ENCODE measurements at places on chromosomes 1 and 21.
A peak's percentile ranks its signal among the peaks of the same experiment; 100 is the strongest.

DNA sequence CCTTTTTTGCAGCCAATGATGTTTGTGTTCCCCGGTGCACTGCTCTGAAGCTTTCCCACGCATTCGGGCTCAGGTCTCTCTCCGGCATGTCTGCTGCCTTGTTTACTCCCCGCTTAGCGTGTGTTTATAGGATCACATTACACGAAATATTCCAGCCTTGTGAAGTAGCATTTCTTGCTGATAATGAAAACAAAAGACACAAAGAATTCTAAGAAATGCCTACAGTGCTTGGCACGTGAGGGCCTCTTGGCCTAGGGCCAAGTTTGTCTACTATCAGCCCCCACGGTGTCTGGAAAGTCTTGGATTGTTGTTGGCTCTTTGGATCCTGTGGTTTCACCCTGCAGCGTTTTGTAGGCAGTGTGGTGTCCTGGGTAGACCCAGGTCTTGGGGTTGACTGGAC lies 11.2 kb upstream of the GSTM4 start:
- no peak for DNase-seq

DNA sequence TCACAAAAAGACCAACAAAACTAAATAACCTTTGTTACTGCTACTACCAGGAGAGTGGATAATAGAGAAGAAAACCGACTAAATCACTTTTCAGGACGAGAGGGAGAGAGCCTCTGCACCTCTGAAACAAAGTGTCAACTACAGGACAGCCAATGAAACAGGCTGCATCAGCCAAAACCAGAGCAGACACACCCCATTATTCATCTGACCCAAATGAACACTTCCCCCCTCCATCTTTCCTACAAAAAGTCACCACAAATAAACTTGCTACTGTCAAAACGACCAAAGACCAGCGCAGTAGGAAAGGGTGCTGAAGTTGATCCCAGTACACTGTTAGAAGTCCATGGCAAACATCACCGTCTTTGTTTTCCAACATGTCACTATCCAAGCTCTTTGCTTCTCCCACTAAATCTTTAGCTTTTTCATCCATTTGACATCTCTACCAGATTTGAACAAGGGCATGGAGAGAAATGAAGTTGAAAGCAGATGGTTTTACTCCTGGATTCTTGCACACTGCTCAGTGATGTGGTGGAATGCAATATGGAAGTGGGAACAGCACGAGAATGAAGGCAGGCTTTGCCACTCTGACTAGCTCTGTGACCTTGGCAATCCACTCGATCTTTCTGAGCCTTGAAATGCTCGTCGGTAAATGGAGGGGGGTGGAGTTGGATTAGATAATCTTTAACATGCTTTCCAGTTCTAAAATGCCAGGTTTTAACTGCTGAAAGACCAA lies 20.5 kb downstream of the DSTYK start:
- DNase-seq = no peak

DNA sequence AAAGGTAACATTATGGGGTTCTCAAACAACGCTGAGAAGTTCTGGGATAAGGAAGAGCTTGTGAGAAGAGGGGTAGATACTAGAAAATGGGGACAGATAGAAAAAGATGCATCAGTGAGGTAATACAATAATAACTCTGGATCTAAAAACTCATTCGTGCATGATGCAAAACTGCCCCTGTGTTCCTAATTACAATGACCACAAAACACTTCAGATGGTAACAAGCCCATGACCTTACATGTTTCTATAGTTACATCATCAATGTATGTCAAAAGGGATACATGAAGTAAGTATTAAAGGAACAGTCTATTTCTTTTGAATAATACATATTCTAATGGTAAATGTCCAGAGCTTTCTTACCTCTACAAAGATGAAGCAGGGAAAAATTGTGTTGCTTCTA lies 110.6 kb upstream of the PLPPR5 start:
- no peak for DNase-seq

DNA sequence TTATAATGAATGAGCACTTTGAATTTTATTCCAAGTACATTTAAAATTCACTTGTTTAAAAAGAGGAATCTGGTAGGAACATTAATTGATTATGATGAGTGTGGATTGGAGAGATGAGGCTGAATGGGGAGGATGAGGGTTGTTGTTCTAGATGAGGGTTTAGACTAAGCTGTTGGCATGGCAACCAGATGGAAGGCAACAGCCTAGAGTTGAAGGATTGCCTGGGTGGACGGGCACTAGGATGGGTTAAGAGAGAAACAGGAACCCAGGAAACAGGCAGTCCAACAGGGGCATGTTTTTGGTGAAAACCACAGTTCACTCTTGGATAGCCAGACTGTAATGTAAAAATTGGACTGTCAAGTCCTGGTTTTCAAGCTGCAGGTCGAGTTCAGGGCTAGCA lies 125.5 kb downstream of the CHRM3 start:
- DNase-seq = no peak

DNA sequence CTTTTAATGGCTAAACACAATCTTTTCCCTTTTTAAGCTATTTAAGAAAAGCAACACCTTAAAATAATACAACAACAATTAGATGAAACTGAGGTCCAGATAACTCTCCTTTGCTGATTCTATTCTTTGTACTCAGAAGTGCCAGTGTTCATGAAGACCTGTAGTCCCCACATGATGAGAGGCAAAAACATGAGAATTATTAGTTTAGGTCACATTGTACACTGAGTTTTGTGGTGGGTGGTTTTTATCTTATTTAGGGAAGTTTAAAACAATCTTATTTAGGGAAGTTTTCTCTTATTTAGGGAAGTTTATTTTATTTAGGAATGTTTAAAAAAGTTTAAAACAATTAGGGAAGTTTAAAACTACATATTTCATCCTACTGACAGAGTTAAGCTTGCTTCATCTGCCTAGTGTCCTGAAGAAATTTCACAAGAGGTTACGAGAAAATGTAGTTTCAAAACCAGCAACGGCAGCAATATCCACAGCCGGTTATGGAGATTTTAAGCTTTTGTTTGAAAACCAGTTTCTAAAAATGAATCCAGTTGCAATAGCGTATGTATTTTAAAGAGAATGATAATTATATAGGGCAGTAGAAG lies 7.8 kb upstream of the OR14I1 start:
- DNase-seq = no peak

GRCh38 chr1:204335533-204335932 lies 24.2 kb downstream of the PLEKHA6 start:
- DNase-seq = no peak

DNA sequence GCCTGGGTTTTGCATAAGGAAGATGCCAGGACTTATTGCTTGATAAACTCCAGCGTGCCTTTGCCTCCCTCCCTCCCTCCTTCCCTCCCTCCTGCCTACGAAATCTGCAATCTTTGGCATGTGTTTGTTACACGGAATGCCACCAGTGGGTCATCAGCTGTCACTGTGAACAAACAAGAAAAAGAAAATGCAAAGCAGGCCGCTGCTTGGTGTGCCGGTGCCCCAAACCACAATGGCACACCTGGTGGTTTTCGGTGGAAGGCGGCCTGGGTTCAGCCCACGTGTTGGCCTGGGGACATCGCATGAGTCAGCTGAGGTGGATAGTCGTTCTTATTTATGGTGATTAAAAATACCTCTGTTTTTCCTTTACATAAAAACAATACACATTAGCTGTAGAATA lies 16.3 kb upstream of the IFNLR1 start:
- no peak for DNase-seq

GRCh38 chr1:213899413-213899812 lies 88.4 kb upstream of the PROX1 start:
- DNase-seq = no peak

- no peak for DNase-seq
These were observed 29.5 kb downstream of the C2CD2 start for GRCh38 chr21:41924368-41924754.

DNA sequence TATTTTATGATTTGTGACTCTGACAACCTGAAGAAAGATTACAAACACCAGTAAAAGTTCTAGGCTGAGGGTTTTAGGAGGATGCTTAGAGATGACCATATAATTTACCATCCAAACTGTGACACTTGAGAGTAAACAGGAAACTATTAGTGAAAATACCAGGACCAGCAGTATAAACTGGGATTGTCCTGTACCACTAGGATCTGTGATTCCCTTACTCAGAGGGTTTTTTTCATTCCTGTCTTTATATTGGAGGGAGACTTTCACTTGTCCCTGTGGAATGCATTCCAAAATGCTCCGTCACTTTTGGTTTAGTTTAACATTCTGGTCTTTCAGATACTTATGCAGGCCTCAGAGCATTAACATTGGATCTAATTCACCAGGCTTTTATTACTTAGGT lies 482.9 kb downstream of the PTBP2 start:
- DNase-seq = peak; percentile 34

DNA sequence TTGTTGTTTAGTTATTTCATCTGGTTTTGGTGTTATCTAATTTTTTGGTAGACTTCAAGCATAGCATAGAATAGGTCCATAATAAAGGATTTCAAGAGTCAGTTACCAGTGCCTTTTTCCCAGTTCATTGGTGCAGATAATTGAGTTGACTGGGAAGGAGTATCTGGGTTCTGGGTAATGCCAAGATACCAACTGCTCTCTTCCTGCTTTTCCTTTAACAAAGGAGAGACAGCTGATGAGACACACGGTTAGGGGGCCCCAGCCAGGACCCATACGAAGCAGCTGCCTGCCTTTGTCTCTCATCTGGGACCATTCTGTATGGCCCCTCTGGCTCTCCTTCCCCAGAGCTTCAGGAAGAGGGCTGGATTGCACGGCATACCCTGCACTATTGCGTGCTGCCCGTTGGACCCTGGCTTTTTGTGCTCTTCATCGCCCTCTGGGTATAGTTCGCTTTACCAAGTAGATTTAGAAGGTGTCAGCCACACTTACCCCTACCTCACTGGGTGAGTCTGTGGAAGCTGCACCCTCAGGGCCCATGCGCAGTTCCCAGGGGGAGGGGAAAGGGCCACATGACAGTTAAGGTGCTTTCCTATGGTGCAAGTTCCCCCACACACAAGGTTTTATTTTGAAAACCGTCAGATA lies 7.0 kb downstream of the NAV1 start:
- DNase-seq = no peak

DNA sequence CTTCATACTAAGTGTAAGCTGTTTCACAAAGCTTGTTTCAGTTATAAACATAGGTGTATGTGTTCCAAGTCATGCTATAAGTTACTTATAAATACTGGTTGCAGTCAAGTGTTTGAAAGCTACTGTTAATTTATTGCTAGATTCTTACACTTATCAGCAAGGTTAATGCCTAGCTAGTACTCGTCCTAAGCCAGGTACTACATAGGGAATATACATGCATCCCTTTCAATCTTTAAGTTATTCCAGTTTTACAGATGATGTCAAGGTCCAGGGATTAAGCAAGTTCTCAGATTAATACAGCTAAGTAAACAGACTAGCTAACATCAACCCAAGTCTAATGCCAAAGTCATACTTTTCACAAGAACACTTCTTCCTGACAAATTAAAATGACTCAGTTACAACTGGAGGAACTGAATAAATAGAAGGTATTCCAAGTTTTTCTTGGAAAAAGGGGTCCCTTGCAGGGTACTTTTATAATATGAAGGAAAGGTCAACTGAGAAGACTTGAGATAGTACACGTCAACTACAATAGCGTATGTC lies 652.2 kb upstream of the USP24 start:
- DNase-seq = no peak

- no peak for DNase-seq
These were observed 72.1 kb downstream of the SLC5A9 start for GRCh38 chr1:48294656-48295055.

DNA sequence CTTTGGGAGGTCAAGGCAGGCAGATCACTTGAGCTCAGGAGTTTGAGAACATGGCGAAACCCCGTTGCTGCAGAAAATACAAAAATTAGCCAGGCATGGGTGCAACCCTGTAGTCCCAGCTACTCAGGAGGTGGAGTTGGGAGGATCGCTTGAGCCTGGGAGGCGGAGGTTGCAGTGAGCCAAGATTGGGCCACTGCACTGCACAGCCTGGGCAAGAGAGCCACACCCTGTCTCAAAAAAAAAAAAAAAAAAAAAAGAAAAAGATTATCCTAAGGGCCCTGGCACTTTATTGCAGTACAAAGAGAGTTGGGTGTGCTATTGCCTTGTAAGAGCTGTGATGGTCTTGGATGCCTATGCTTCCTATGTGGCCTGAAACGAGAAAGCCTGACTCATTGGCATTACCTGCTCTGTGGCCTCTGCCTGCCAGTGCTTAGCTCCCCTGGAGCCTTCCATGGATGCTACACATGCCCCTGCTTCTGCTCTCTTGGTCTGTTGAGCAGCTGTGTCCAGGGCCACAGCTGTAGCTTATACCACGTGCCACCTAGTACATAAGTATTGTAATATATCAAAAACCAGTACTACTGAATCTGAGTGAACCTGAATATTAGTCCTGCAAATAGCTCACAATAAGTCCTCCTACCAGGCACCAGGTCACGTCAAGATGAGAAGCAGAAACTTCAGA lies 45.8 kb downstream of the DNAJC6 start:
- DNase-seq = no peak

DNA sequence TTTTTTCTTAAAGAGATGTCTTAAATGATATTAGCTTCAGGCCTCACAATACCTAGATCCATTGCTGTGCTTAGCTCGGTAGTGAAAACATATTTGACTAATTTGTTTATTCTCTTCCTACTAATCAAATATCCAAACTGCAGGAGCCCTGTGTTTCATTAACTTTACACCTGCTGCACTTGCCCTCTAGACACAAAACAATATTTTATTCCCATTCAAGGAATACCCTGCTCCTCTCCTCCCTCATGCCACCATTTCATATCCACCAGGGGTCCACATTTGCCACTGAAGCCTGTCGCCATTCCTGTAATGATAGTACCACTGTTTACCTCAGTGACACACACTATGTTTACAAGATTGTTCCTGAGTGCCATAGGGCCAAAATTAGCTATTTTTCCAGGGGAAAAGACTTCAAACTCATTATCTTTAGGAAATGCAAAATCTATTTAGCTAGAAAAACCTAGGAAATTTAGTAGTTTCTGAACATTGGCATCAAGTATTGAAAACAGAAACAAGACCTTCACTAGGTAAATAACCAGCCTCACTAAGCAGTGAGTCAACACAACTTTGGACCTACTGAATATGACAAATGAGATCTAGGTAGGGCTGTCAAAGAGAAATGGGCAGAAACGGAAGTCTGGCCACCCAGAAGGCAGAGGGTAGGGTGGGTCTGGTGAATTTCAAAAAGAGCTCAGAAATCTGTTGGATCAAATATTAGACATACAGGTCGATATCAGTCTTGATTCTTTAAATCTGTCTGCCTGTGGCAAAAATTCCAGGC lies 134.6 kb upstream of the KCNK1 start:
- DNase-seq = no peak

GRCh38 chr1:167158111-167158812 lies 62.4 kb upstream of the POU2F1 start:
- DNase-seq = no peak

DNA sequence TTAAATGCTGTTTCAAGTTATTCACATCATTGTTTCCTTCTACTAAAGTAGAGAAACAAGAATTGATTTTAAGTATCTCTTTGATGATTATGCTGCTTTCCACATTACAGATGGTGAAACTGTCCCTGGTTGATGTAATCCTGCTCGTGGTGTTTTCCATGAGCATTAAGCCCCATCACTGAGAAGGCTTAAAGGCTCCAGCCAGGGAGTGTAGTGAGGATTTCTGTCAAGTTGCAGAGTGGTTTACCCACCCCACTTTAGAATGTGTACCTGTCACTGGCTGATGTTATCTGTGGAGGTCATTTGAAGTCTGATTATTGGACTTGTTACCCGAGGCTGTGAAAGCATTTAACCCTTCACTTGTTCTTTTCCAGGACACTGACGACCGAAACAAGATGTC lies 12.9 kb downstream of the CERS2 start:
- DNase-seq = no peak
